HuH-7 (cell line): ENCODE measurements at places on chromosomes 11 and 22.

DNA sequence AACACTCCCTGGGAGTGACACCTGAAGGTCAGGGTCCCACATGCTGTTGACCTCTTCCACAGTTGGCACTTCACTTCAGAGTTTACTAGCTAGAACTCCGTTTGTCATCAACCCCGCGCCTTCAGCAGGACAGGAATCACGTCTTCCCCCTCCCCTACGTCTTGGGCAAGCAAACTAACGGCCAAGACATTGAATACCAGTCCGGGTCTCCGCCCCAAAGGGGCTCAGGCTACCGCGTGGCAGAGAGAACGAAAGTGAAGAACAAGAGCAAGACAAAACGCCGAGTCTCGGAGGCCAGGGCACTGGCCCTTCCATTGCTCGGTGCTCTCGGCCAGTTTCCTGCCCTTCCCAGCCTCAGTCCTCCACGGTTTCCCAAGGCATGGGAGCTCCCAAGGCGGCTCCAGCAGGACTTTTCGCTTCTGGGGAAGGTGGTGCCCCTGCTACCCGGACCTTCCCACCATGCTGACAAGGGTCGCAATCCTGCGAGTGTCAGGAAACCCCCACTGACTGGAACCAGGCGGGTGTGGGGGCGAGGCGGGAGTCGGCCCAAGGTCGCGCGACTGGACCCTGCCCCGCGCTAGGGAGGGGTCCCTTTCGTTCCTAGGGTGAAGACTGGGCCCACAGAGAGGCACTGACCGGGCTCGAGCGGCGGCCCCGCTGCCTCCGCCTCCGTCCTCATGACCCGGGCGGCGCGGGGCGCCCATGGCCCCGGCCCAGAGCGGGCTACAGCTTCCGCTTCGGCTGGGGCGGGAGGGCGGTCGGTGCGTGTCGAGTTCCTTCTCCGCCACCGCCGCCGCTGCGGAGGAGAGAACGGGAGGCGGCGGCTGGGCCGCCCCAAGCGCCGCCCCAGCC, at the start of gene GUCD1:
Gene GUCD1 (minus strand): TSS at position 826 of the 852 bp plus-strand sequence. CDS start 147 bp downstream, at position 679.
- DNase-seq: no peak

GRCh38 chr11:11074686-11075335, 217.0 kb upstream of the ZBED5 start:
- DNase-seq: no peak

DNA sequence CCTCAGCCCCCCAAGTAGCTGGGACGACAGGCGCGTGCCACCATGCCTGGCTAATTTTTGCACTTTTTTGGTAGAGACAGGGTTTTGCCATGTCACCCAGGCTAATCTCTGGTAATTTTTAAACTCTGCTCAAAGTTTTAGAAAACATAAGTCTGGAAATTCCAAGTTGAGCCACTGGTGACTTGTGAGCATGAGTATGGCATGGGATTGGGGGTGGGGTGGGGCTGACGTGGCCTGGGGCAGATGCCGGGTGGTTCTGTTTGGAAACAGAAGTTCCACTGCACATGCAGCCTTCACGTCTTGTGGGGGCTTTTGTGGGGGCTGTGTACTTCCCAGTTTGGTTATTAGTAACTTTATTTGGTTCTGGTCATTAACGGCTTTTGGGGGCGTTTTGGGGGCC, 67.3 kb downstream of the PTPRJ start:
- no peak for DNase-seq

DNA sequence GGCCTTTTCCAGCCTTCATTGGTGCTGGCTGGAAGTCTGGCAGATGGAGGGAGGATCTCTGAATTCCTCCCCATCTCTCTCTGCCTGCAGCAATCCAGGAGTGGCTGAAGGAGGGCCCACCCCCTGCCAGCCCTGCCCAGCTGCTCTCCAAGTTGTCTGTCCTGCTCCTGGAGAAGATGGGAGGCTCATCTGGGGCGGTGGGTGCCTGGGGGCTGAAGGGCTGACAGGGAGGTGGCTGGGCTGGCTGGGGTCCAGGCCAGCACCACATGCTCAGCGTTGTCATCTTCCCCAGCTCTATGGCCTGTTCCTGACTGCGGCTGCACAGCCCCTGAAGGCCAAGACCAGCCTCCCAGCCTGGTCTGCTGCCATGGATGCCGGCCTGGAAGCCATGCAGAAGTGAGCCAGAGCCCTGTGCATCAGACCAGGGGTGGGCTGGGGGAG, 12.2 kb downstream of the TKFC start:
- no peak for DNase-seq

GRCh38 chr11:69295079-69295994, 1.4 kb downstream of the MYEOV start:
- no peak for DNase-seq

DNA sequence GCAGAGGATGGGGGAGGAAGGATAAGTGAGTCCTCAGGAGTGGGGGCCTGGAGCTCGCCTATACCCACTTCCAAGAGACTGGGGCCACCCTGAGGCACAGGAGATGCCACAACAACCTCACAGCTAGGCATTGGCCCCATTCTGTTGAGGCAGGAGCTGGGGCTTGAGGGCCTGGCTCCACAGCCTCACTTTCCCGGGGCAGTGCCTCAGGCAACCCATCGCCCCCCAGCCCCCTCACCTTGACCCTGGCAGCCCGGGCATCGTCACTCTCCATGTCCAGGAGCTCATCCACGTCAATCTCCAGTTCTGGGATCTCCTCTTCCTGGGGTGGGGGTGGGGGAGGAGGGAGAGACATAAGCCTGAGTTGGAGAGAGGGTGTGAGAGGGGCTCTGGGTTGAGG, 1.8 kb downstream of the PPP1R14B start:
- DNase-seq: no peak

- DNase-seq: peak; percentile 91
Measured at GRCh38 chr22:39152511-39153219, at the start of gene CBX7. Gene CBX7, minus strand, starts transcription at chr22:39152680. Its CDS starts 236 bp downstream, at chr22:39152444.

- peak; percentile 79 for DNase-seq
Measured at GRCh38 chr22:37544955-37545702, 15.2 kb upstream of the CDC42EP1 start.

DNA sequence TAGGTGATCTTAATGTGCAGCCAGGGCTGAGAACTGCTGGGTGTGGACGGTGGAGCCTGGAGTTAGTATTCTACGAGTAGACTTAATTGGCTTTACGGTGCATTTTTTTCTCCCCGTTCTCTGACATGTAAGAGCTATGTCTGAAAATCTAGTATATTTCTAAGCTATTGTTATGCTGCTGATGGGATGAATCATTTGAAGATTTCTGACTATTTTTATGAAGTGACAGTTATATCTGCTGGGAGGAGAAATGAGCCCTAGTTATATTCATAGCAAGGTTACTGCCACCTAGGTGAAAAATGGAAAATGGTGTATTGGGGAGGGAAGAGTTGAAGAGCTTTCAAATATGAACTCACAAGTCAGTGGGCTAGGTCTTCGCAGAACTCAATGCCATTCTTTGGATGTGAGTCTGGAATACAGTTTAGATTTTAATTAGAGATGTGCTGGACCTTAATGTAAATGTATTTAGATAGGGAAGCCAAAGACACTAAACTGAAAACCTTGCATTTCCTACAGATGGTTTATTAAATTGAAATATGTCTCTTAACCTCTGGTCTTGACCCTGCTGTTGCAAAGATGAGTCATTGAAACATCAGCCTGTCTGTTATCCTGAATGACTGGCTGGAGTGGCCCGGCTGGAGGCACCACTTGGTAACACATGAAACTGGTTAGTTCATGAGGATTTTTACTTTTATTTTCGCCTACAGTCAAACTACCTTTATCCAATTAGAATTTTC, 293.7 kb downstream of the DDX10 start:
- no peak for DNase-seq

- DNase-seq: no peak
Measured at GRCh38 chr22:29144786-29145160, 60.9 kb upstream of the EMID1 start.

DNA sequence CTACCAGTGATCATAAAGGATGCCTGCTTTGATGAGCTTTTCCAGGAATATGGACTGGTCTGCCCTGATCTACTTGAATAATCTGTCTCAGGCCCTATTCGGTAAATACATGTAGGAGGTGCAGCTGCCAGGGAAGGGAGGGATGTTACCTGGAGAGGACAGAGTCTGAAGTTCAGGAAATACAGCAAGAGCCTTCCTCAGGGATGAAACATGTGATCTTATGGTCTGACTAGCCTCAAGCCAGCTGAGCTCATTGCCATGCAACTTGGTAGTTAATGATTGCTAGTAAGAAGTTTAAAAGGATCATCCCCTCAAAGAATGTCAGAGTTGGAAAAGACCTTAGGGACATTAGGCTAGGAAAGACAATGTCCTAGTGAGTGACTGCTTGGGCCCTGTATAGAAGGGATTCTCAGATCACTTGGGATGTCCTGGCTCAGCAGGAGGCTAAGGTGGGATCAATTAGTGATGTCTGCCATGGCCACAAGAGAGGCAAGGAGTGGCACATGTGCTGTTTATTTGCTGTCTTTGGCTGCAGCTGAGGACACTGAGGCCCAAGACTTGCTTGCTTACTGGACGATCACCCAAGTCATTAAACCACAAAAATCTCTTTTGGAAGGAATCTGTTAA, 18.5 kb downstream of the PTPRJ start:
- no peak for DNase-seq

- no peak for DNase-seq
Measured at GRCh38 chr11:128304116-128304515, 283.2 kb downstream of the ETS1 start.

- no peak for DNase-seq
Measured at GRCh38 chr11:78742430-78742829, 167.8 kb upstream of the NARS2 start.

GRCh38 chr11:44307340-44308099, 2.4 kb downstream of the ALX4 start:
- DNase-seq: no peak

GRCh38 chr22:27237080-27237741, 564.3 kb downstream of the MN1 start:
- DNase-seq: no peak

DNA sequence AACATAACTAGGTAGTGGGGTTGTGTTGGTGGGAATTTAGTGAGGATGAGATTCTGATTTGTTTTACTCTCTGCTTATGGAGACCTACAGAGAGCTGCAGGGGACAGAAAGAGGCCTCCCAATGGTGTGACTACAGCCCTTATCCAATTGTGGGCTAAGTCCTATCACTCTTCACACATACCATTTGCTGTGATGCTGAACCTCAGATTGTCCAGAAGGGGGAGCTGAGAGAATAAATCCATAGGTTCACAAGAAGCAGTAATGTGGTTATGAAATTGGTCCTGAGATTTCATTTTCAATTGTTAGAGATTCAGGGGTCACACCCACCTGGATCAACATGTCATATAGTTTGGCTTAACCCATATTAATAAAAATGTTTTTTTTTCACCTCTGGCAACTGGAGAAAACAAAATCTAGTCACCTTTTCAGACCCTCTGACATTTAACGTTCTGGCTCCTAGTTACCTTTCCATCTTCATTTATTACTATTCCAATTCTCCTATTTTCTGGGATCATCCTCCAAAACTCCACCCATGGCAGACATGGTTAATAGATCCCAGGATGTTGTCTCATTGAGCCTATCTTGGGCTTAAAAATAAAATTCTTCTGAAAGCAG, 53.3 kb upstream of the PTPN5 start:
- peak; percentile 14 for DNase-seq

DNA sequence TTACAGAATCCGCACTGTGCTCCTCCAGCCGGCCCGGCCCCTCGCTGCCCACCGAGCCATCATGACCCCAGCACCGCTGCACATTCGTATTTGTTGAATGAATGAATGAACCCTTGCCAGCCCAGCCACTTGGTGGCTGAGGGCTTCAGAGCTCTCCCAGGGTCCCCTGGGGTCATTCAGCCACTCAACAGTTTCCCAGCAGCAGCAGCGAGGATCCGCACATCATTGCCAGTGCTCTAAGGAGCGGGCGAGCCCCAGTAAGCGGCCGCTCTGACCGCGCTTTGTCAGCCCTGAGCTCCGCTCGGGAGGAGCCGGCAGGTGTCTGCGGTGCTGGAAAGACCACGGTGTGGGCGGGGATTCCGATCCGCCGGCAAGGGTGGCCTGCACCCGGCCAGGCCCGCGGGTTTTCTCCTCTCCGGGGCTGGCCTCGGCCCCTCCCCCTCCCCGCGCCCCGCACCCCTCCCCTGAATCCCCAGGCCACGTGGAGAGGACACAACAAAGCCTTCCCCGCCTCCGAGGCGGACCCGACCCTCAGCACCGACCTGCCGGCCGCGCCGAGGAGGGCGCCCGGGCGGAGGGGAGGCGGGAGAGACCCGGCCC, 563 bp downstream of the BID start:
- peak; percentile 87 for DNase-seq

GRCh38 chr11:64219755-64220154, 6.2 kb downstream of the TRPT1 start:
- no peak for DNase-seq

DNA sequence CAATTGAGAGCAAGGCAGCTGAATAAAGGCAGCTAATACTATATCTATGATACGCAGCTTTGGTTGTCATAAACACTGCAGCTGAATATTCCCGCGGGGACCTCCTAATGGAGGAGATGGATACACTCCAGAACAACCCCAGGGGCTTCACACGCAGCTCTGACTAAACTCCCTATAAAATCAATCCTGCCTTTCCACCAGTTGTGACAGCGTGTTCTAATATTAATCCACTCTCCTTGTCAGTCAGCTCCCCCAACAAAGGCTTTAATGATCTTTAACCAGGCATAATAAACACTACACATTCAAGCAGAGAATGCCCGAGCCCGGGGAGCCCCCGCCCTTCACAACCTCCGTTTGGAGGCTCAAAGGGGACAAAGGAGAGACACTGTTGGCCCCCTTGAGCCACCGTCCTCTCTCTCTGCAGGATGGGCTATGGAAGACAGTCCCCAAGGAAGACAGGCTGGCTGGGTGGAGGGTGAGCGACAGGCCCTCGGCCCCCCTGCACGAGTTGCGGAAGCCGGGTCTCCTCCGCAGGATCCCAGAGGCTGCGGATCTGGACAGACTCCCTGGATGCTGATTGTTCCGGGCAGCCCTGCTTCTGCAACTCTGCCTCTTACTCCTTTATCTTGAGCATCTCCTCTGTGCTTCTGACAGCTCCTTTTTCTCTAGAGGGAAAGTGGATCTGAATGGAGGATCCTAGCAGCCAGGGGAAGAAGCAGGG, 565.2 kb downstream of the BUD13 start:
- no peak for DNase-seq

- DNase-seq: no peak
Measured at GRCh38 chr22:19886605-19887255, 32.1 kb upstream of the GNB1L start.

- DNase-seq: no peak
Measured at GRCh38 chr11:78560826-78561484, 13.7 kb downstream of the NARS2 start.

GRCh38 chr11:111250936-111251335, 5.4 kb downstream of the POU2AF2 start:
- no peak for DNase-seq

GRCh38 chr11:69435161-69435986, 46.1 kb upstream of the LINC01488 start:
- no peak for DNase-seq

- DNase-seq: no peak
Measured at GRCh38 chr22:36595940-36596339, 67.0 kb upstream of the EIF3D start.

DNA sequence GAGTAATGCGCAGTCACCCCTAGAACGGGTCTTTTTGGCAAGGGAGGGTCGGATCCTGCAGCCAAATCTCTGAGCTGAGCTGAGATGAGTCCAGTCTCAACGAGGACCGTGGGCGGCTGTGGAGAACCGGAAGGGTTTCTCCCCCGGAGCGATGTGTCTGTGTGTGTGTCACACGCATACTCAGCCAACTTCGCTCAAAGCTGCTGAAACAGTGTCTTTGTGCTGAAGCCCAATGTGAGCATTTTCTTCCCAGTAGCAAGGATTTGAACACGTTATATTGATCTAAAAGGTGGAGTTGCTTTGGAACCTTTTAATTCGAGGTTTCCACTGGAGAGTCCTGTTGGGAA, 1.4 kb upstream of the CELSR1 start:
- no peak for DNase-seq
